ENCODE measurements at places on chromosomes 16 and 17. TPM values are rescaled to one million over a fixed set of nuclear protein-coding genes. Genes with fewer than 3 reads are reported as not detected.

The GHDC gene
- 24.7 TPM for total RNA-seq

The INCA1 gene
- total RNA-seq, result 0.24 TPM

The STX1B gene
- 0.13 TPM for total RNA-seq

The GRAP gene
- 0.48 TPM for total RNA-seq

The PDE6G gene
- not detected for total RNA-seq

The RMI2 gene
- total RNA-seq, result 23.2 TPM

The ARL5C gene
- total RNA-seq, result not detected

The RNU2-1 gene
- total RNA-seq, result not detected

The GP1BA gene
- total RNA-seq, result not detected

The TBX4 gene
- not detected for total RNA-seq

The MT1A gene
- not detected for total RNA-seq

The HBM gene
- total RNA-seq, result not detected

The GPRC5B gene
- total RNA-seq, result 49.2 TPM

The KREMEN2 gene
- total RNA-seq, result 3.7 TPM

The LHX1 gene
- 1.2 TPM for total RNA-seq

The HASPIN gene
- 9.0 TPM for total RNA-seq

The KRTAP3-2 gene
- not detected for total RNA-seq

The ALDOC gene
- total RNA-seq, result 24.2 TPM

GRCh38 chr16:20147091-20147490 is 73.4 kb upstream of the GPR139 start:
- DNase-seq, result no peak

DNA sequence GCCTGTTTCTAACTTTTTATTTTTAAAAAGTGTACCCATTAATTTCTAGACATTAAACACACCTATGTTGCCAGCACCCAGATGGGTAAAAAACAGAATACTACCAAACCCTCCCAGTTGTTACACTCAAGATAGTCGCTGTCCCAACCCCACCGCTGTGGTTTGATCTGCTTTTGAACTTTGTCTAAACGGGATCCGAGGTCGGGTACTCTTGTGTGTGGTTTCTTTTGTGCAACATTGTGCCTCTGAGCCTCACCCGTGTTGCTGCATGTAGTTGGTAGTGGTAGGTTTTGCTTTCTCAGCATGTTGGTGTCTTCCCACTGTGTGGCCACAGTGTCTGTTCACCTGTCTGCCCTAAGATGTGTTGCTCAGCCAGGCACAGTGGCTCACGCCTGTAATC is 4.3 kb downstream of the KLHL36 start:
- no peak for DNase-seq

DNA sequence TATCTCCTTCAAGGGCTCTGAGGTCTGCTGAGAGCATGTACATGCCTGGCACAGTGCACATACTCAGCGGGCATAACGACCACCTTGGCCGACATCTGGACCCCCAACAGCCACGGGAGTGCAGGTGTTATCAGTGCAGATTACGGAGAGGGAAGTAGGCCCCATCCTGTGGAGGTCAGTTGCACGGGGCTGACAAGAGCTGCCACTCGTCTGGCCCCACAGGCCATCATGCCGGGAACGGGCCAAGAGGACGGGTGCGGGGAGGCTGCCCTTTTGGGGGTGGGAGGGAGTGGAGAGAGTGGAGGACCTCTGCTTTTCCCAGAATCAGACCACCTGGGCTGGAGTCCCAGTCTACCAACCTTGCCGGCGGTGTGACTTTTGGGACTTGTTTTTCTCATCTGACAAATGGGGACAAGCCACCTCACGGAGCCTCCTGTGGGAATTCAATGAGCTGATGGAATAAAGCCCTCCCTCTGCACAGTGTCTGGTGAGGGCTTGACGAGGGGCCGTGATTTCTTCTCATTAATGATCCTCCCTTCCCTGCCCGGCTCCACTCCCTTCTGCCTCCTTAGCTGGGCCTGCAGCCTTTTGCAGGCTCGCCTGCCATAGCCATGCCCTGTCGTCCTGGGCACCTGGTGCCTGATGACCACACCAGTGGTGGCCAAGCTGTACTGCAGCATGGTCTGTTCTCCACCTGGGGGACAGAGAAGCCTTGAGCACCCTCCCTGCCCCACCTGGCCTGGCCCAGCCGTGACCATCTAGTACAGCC is 4.6 kb downstream of the PRSS33 start:
- no peak for DNase-seq

GRCh38 chr17:17564896-17565295 is 26.6 kb downstream of the PEMT start:
- DNase-seq, result no peak

DNA sequence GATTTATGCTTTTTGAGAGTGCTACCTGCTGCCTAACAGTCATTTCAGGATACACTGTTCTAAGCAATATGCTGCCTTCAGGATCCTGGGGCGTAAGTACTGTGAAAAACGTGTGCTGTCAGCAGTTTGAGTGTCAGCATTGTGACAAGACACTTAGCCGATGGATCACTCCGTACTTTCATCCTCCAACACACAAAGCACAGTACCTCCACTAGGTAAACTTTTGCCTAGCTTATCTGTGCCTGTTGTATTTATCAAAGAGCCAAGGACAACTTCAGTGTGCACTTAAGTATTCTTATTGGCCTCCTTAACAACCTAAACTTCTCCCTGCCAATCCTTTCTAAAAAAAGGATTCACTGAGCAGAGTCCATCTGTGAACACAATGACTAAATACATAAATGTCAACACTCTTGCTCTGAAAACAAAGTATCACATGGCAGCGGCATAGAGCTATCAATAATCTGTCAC is 33.8 kb upstream of the PHLPP2 start:
- DNase-seq, result no peak

- DNase-seq, result no peak
Measured at GRCh38 chr16:74199842-74200124, 96.8 kb upstream of the PSMD7 start.

- no peak for DNase-seq
Measured at GRCh38 chr16:16004314-16004749, 54.9 kb downstream of the ABCC1 start.

GRCh38 chr17:44348234-44348987 is 3.3 kb downstream of the GRN start:
- DNase-seq, result peak; percentile 66

GRCh38 chr17:42784811-42785592 is 4.6 kb downstream of the WNK4 start:
- DNase-seq, result no peak

DNA sequence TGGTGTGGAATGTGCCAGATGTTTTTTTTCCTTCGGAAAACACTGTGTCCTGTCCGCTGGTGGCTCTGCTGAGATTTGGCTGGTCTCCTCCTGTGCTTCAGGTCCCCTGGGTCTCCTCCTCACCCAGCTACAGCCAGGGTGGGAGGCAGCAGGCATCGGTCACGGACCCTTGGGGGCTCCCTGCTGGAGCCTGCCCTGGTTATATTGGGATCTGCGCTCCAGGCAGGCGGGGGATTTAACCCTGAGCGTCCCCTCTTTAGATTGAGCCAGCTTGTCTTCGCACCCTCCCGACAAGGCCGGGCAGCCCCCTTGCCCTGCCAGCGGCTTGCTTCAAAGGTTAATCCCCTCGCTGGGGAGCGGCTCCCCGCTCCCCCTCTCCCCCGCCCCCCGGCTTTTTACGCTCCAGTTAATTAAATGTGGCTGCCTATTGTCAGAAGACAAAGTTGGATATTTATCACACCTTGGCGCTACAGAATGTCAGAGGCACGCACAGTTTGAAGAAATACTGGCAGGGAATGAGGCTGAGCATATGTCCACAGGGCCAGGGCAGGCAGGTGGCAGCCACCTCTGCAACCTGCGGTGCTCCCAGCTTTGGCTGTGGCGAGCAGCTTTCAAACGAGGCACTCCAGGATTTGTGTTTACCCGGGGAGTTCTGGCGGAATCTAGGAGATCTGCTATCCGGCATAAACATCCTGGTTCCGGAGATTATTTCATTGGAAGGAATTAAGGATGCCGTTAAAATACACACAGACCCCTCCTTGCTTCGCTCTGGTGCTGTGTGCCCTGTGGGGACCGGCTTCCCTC is 38.2 kb upstream of the GSE1 start:
- no peak for DNase-seq

GRCh38 chr17:79073706-79074088 is 927 bp upstream of the ENGASE start:
- no peak for DNase-seq

- DNase-seq, result peak; percentile 1
Measured at GRCh38 chr16:47574091-47575054, 113.2 kb downstream of the PHKB start.

GRCh38 chr16:12675046-12675445 is 128.6 kb downstream of the CPPED1 start:
- no peak for DNase-seq

GRCh38 chr17:57622683-57623433 is 122.2 kb downstream of the CCDC182 start:
- peak; percentile 41 for DNase-seq

GRCh38 chr17:50183421-50183994 is 17.7 kb downstream of the SGCA start:
- no peak for DNase-seq

GRCh38 chr16:51559901-51560300 is 408.8 kb upstream of the SALL1 start:
- no peak for DNase-seq

DNA sequence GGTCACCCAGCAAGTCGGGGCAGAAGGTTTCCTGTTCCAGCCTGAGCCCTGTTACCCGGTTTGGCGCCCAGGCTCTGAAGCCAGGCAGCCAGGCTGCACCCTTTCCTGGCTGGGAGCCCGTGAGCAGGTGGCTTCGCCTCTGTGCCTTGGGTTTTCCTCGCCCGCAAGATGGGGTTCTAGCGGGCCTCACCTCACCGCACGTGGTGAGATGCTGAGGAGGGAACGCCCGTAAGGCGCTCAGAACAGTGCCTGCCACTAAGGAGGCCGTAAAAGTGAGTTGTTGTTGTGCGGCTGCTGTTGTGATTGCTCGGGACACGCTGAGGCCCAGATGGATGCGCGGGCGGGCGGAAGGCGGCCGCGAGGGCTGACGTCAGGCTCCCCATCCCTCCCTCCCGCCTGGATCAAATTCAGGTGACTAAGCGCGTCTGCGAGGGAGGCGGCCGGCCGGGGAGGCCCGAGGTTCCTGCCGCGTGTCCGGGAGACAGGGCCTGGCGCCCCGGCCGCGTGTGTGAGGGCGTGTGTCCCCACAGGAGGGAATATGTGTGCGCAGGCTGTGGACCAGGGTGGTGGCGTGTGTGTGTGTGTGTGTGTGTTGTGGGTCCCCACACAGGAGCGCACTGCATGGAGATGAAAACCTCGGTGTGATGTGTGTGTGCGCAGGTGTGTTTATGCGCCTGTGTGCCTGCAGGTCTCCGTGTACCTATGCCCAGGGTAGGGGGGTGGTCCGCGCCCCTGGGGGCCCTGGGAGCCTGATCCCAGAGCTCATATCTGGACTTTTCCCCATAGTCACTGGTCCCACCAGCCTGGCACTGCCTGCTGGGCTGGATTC is 4.3 kb downstream of the CAMKK1 start:
- no peak for DNase-seq

- no peak for DNase-seq
Measured at GRCh38 chr17:42305543-42306384, 17.5 kb downstream of the STAT5A start.

- no peak for DNase-seq
Measured at GRCh38 chr17:77786740-77787505, 171.6 kb upstream of the TNRC6C start.

- no peak for DNase-seq
Measured at GRCh38 chr17:49327835-49328784, 33.9 kb downstream of the ZNF652 start.

- DNase-seq, result no peak
Measured at GRCh38 chr17:5431949-5432556, 6.9 kb downstream of the C1QBP start.

DNA sequence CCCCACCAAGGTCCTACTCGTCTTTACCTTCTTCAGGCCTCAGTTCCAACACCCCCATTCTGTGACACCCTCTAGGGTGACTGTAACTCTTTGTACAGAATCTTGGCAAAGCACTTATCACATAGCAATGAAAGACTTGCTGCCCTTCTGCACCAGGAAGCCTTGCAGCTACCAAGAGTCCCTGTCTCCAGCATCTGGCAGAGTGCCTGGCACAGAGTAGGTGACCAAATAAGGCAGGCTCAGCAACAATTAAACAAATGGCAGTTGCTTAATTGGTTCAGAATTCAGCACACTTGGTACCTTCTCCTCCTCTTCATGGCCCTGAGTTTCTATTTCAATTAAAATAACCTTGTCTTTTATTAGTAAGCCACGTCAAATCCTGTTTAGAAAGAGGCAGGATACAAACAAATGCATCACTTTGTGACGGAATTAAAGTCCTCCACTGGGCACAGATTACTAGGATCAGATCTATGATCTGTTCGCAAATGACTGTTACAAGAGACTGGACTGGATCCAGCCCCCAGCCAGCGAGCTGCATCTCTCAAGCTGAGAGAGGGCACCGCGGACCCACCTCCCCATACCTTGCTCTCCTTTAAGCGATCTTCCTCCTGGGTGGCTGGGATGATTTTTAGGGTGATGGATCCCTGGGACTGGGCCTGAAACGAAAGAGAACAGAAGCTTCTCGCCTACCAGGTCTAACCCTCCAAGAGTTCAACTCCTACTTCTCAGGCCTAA is 9.4 kb downstream of the MPP3 start:
- no peak for DNase-seq

GRCh38 chr16:85374571-85374872 is 238.6 kb upstream of the GSE1 start:
- no peak for DNase-seq

DNA sequence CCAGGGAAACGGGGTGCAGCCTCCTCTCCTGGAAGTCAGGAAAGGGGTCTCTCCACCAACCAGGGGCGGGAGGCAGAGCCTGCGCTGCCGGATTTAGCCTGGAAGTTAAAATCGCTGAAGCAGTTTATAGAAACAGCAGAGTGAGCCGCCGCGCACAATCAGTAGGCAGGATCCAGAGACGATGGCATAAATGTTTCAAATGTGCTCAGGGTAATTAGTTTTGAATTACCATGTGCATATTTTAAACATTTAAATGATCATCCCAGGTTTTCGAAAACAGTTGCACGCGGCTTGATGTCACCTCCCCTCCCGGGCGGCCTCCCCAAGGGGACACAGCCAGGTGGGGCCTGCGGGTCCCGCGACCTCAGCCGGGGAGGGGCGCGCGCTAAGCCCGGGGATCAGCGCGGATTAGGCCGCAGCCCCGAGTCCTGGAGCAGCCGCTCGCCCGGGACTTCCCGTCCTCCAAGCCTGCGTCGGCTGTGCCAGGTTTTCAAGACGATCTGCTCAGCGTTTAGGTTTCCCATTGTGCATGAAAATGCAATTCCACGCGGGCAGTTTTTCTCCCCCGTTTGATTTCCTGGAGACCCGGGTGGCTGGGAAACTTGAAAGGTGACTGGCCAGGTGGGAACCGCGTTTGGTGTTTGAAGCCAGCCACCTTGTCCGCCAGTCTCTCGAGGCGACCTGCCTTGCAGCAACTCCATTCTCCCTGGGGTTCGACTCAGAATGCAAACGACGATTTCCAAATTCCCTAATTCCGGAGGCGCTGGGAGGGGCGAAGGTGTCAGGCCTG is 78.3 kb downstream of the RPA1 start:
- DNase-seq, result no peak

- no peak for DNase-seq
Measured at GRCh38 chr17:29018788-29019474, 13.1 kb upstream of the SEZ6 start.

DNA sequence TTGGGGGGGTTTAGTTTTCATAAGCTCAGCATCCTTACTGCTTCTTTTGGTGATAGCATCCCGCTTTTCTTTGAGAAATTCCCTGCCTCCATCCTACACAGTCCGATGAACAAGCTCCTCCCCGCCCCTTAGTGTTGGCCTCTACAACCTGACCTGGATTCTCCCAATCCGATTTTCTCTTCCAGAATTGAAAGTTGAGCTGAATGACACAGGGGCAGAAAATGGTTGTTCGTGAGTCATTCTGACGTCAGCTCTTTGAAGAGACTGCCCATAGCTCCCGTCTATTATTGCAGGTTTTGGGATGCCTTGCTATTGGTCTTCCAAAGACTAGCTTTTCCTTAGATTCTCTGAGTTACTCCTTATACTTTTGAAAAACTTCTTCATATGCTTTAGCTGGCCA is 279.7 kb downstream of the SLC39A11 start:
- DNase-seq, result no peak
